Muscle of leg (tissue), 16 donors: ENCODE measurements at places on chromosomes 13 and 19.

- DNase-seq, result no peak
Measured at GRCh38 chr13:80828759-80829158, 487.8 kb upstream of the SPRY2 start.

DNA sequence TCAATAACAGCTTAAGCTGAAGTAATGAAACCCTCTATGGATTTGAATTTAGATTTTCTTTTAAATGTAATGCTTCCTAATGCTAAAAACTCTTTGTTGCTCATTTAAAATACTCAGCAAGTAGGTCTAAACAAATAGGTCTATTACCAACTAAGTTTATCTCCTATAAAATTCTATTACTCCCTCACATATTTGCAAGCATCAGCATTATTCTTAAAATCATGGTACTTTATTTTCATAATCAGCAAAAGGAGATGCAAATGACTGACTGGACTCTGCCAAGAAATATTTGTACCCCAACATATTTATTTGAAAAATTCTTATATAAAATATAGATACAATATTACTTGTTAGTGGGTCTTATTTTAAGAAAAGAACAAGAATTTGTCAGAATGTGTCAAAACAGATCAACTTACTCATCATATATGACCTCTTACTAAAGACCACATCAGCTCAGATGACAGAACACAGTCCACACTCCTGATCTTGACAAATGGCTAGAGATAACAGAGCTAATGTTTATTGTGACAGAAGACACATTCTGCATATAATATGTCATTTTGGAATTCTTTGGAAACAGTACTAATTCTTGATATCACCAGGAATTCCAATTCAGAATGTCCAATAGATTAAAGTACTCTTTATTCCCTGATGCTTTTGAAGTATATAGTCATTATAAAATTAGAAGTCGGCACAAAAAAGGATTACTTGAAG lies 704.6 kb upstream of the PCDH9 start:
- DNase-seq, result no peak

GRCh38 chr19:41998246-41999020 lies 4.4 kb upstream of the ATP1A3 start:
- peak; percentile 22 for DNase-seq

GRCh38 chr13:91482427-91482826 lies 84.0 kb downstream of the GPC5 start:
- DNase-seq, result no peak
